ENCODE measurements at places on chromosomes 6 and 20. TPM values are rescaled to one million over a fixed set of nuclear protein-coding genes. Genes with fewer than 3 reads are reported as not detected.

DNA sequence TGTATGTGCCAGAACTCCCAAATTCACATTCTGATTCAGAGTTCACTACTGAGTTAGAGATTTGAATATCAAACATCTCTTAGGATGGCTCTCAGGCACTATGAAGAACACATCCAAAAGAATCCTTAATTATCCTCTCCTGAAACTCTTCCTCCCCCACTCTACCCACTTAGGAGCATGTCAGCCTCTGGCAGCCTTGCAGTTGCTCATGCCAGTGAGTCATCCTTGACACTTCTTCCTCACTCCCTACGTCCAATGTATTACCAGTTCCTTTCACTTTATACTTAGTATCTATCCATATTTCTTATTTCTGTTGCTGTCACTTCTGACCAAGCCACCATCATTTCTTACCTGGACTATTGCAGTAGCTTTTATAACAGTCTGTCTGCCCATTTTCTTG lies 192.0 kb upstream of the IMPG1 start:
- DNase-seq: no peak

GRCh38 chr6:21869085-21869771 lies 275.7 kb downstream of the SOX4 start:
- no peak for DNase-seq

GRCh38 chr20:19737025-19737424 lies 21.0 kb upstream of the RIN2 start:
- DNase-seq: peak; percentile 30

- DNase-seq: no peak
Measured at GRCh38 chr6:53398247-53399026, 49.7 kb upstream of the ELOVL5 start.

The TSPO2 gene
- total RNA-seq: not detected

The PLAGL1 gene
- 5.5 TPM for total RNA-seq

DNA sequence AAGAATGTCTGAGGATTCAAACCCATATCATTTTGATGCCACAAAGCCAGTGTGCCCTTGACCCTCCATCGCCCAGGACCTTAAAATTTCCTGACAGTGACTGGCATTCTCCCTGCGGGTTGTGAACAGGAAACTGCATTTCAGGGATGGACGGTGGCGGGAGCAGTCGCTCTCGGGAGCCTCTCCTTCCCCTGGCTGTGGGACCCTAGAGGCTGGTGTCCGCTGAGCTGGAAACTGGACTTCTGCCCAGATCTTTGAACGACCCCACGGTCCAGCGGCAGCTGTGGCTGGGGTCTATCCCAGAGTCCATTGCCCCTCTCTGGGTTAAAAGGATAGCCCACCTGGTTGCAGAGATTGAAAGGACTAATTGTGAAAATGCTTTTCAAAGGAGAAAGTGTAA lies 1.4 kb upstream of the SEC63 start:
- DNase-seq: no peak

The BMP7 gene
- total RNA-seq: 12.7 TPM

The RIMS1 gene
- 3.3 TPM for total RNA-seq

The TLDC2 gene
- total RNA-seq: not detected

DNA sequence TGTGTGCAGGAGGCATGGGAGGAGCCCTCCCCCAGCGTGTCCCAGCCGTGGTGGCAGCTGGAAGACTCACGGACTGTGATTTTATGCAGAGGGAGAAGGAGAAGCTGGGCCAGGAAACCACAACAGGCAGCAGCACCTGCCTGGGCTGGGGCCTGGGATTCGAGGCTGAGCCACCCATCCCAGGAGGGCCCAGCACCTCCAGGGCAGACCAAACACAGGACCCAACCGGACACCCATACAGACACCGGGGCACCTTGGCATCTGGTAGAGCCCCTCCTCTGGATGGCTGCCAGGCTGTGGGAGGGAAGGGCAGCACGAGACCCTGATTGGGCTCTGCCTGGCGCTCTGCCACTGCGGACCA lies 41.7 kb upstream of the CHRNA4 start:
- no peak for DNase-seq

- peak; percentile 78 for DNase-seq
Measured at GRCh38 chr6:10441004-10441654, 26.3 kb upstream of the TFAP2A start.

DNA sequence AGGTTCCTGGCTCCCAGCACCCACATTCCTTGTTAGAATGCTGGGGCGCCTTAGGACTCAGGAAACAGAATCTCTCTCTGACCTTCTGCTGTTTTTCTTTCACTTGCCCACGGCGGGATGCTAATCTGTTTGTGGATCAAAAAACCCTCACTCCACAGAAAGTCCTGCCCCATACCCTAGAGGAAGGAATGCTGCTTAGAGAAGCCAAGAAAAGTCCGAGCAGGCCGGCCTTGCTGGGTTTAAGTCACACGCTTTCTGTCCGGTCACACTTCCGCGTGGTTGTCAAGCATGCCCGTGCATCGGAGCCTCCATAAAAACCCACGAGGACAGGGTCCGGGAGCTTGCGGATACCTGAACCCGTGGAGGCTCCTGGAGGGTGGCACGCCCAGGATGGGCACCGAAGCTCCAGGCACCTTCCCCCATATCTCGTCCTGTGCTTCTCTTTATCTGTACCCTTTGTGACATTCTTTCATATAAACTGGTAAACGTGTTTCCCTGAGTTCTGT lies 223.1 kb downstream of the NRN1 start:
- DNase-seq: no peak

DNA sequence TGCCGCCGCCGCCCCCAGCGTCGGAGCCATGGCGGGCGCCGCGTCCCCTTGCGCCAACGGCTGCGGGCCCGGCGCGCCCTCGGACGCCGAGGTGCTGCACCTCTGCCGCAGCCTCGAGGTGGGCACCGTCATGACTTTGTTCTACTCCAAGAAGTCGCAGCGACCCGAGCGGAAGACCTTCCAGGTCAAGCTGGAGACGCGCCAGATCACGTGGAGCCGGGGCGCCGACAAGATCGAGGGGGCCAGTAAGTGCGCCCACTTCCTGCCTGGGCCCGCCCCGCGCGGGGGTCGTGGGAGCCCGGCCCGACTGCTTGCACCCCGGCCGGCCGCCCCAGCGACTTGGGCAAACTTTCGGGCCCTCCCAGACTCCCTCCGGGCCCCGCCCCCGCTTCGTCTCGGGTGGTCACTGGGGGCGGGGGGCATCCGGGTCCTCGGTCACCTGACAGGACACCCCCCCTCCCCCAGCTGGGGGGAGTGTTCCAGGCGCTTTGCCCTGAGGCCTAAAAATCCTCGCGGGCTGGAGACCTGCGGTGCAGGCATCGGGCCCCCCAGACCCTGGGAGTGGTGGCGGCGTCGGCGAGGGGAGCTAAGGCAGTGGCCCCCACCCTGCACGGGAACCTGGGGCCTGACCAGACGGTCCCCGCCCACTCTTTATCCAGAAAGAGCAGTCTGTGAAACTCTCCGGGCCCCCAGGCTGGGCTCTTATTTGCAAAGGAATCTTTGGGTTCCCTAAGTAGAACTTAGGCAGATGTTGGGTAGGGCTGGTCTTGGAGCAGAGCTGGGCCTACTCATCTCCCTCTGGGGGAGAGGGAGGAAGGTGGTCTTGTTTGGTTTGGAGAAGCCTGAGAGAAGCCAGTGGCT lies 501 bp downstream of the PLCG1 start:
- DNase-seq: peak; percentile 77

DNA sequence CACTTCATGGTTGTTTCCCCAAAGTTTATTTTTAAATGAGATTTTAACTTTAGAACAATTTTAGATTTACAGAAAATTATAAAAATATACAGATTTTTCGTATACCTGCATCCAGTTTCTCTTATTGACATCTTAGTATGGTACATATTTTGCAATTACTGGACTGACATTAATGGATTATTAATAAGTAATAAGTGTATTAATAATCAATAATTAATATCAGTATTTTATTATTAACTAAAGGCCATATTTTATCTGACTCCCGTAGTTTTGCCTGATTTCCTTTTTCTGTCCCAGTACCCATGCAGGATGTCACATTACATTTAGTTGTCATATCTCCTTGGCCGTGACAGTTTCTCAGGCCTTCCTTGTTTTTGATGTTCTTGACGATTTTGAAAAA lies 307.0 kb downstream of the C6orf118 start:
- DNase-seq: no peak

The CLVS2 gene
- total RNA-seq: under 0.01 TPM

DNA sequence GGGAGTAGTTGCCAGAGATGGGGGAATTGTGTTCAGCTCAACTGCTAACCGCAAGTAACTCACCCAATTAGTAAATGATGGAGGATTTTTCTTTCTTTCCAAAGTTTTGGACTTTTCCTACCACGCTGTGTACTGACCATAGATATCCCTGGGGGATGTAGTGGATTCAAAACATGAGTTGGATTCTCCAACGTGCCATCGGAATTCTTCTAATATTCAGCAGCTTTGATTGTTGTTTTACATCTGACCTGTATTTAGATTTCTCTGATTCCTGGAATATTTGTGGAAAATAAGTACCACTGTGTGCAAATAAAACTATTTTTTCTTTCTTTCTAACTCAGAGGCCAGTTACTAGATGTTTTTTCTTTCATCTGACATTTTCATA lies 1.1 kb downstream of the CCDC170 start:
- DNase-seq: no peak

The PAX1 gene
- 0.12 TPM for total RNA-seq

The IMPG1 gene
- total RNA-seq: not detected

DNA sequence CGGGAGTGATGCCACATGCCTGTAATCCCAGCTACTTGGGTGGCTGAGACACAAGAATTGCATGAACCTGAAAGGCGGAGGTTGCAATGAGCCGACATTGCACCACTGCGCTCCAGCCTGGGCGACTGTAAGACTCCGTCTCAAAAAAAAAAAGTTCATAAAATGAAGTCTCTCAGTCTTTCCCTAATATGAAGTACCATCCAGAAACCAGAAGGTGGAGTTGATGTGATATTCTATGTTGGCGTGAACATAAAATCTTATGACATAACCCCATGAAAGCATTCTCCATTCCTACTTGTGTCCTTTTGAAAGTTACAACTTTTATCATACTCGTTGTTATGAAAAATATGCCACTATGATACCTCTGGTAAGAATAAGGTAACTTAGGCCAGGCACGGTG lies 5.7 kb downstream of the SOD2 start:
- DNase-seq: no peak

- no peak for DNase-seq
Measured at GRCh38 chr6:36663504-36664446, 14.7 kb upstream of the CDKN1A start.

Data from Daoy (cell line).